ENCODE measurements at places on chromosomes 1 and 21. TPM values are rescaled to one million over a fixed set of nuclear protein-coding genes. Genes with fewer than 3 reads are reported as not detected.

OR10Z1 gene
- not detected for total RNA-seq

OLIG2 gene
- not detected for total RNA-seq

S1PR1 gene
- total RNA-seq: 9.1 TPM

VWA5B1 gene
- total RNA-seq: not detected

TMEM222 gene
- total RNA-seq: 26.3 TPM

FCGR3A gene
- total RNA-seq: not detected

OR6Y1 gene
- not detected for total RNA-seq

TEDDM1 gene
- total RNA-seq: not detected
